ENCODE measurements at places on chromosomes 2 and 18.

- DNase-seq, result no peak
These were observed 401.1 kb upstream of the LRATD1 start for GRCh38 chr2:14231391-14231898.

- DNase-seq, result no peak
These were observed 126.0 kb downstream of the PIGN start for GRCh38 chr18:62060820-62061219.

- DNase-seq, result no peak
These were observed 49.1 kb upstream of the PIK3C3 start for GRCh38 chr18:41905786-41906527.

- no peak for DNase-seq
These were observed 1.1 kb downstream of the MARCHF4 start for GRCh38 chr2:216370961-216371712.

- DNase-seq, result no peak
These were observed 300.7 kb downstream of the NOL4 start for GRCh38 chr18:33923980-33924379.

- DNase-seq, result no peak
These were observed 72.5 kb downstream of the ACOXL start for GRCh38 chr2:110804915-110805314.

DNA sequence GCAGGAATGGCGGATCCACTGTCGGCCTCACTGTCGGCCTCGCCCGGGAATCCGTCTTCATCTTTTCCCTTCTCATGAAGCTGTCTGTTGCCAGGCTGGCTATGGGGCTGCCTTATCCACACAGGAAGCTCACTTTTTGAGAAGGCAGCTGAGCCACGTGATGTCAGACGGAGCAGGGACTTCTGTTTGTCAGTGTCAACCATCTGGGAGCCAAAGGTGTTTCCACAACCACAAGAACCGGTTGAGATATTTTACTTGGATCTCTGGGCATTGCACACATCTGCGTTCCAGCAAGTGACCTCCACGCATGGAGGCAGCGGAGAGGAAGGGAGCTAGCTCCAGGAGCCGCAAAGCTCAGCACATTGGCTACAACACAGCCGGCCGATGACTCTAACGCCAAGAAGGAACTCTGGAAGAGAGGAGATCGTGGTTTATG lies 27.4 kb upstream of the TAF1B start:
- DNase-seq, result no peak

DNA sequence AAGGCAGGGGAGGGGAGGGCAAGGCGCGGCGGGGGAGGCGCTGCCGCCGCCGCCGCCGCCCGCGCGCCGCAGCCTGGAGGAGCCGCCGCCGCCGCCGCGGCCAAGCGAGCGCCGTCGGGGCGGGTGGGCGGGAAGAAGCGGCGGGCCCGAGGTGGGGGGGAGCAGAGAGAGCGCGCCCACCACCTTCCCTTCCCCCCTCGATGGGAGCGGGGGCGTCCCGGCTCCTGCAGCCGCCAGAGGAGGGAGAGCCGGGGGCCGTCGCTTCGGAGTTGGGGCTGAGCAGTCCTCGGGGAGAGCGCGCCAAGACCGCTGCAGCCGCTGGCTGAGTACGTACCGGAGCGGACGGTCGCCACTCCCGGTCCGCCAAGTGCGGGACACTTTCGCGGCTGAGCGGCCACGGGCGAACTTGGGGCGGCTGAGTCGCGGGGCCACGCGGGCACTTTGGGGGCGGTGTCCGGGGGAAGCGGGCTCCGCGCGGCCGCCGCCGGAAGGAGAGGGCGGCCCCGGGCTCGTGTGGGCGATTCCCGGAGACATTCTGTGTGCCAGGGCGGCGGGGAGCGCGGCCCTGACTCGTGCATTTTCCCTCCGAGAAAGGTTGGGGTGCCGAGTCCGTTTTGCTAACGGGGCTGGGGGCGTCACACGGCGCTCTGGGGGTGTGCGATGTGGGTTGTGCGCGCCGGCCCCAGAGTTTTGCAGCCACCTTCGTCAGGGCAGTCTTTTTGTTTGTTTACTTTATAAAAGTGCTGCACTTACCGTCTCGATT lies at the start of gene NAB1:
TSS of gene NAB1 (plus strand) at position 49 of the 763 bp plus-strand sequence. CDS start 10,094 bp downstream, outside the sequence.
- DNase-seq, result no peak

DNA sequence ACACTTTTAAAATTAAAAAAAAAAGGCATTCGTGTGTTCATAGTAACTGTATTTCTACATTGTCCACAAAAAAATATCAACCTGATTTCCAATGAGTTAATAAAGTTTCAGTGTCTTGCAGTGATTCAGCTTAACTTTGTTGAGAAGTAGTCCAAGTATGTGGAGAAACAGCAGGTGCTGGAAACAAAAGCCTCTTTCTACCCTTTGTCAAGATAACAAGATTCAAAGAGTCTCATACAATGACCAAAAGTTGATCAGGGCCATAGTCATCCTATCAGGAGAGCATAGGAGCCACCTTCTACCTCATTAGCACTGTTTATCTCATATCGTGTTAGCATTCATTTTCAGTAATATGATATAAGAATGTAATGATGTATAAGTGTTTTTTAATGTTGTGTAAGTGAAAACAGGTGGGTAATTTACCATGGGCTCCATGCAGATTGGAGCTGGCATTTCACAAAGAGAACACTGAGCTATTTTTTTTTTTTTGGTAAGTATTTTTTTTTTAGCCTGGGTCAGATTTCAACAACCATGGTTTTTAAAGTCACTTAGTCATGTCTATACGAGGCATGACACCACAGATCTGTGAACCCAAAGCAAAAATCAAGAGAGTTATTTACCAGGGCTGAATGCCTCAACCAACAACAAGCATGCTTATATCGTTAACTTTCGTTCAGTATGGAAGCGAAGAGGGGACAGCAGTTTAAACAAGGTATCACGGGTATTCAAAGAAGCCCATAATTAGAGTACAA lies 165.0 kb upstream of the ZNF521 start:
- DNase-seq, result no peak
